ENCODE measurements at places on chromosomes 12 and 14.

DNA sequence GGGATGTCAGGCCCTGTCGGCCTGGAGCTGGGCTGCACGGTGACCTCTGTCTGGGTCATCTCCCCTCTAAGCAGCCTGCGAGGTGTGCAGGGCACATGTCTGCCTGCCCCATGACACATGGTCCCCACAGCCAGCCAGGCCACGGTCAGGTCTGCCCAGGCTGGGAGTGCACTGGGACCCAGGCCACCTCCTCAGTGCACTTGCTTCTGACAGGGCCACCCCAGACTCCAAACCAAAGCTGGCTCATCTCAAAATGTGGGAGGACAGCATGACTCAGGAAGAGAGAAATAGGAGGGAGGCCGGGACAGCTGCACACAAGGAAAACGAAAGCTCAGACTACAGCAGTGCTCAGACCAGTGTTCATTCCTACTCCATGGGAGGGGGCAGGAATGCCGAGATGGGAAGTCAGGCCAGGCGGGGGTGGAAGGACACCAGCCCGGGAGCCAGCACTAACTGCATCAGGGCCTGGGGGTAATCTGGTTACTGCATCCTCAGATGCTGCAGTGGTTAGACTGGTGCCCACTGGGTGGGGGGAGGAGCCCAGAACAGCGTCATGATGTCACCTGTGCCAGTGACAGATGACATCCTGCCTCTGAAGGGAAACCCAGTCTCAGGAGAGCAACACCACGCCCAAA, 4.0 kb downstream of the P2RX2 start:
- DNase-seq: no peak

DNA sequence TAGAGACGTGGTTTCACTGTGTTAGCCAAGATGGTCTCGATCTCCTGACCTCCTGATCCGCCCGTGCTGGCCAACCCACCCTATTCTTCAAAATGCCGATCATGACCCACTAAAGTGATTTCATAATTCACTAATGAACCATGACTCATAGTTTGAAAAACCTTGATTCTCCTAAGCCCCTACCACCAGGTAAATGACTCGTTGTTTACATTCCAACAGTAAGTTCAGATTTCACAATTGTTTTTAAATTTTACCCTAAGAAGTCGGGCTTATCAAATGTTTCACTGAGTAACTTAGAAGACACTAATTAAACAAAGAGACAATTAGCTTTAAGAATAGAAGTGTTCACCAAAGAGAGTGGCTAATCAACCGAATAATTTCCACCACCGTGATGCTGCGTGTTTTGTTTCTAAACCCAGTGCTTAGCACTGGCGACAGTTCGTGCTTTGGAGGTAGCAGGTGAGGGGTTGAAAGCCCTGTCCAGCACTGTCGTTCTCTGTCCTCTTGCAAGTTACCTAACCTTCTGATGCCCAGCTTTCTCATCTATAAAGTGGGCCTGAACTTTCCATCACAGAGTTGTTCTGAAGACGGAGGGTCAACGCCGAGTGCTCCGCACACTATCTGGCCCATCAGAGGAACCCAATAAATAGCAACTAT, 136.5 kb downstream of the NTF3 start:
- no peak for DNase-seq

DNA sequence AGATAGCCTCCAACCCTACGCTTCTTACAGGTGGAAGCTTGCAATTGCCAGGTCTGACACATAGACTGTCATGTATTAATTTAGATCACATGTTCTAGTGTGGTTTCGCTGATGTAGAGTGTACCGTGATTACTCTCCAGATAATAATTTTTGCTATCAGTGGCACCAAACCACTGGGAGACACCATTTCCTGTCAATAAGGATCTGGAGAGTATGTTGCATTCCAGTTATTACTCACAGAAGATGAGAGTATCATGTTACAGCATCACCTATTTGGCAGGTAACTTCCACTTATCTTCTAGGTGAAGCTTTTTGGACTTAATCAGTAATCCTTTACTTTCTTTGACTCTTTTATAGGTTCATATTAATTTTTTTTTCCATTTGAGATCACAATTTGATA, 147.2 kb downstream of the HELB start:
- DNase-seq: no peak

DNA sequence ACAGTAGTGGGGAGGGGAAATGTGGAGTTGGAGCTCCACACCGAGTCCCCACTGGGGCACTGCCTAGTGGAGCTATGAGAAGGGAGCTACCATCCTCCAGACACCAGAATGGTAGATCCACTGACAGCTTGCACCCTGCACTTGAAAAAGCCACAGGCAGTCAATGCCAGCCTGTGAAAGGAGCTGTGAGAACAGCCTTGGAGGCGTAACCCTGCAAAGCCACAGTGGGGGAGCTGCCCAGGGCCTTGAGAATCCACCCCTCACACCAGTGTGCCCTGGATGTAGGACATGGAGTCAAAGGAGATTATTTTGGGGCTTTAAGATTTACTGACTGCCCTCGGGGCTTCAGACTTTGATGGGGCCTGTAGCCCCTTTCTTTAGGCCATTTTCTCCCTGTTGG, 12.5 kb downstream of the CTSG start:
- DNase-seq: no peak

GRCh38 chr12:124727922-124728321, 135.7 kb downstream of the SCARB1 start:
- peak; percentile 43 for DNase-seq

DNA sequence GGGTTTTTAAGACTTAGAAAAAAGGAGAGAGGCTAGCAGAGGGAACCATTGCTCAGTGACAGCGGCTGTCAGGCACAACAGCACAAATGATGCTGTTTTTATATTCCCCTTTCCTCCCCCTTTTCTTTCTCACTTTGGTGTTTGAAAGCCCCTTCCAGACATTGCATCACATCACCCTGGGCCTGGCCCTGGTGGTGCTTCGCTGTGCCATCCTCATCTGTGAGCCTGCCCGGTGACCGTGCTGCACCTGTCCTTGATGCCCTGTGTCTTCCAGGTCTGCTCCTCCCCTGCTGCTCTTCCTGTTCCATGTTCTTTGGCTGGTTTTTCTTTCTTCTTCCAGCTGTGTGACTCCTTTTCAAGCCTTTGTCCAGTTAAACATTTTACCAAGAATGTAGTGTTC, 24.8 kb downstream of the KLC1 start:
- no peak for DNase-seq

DNA sequence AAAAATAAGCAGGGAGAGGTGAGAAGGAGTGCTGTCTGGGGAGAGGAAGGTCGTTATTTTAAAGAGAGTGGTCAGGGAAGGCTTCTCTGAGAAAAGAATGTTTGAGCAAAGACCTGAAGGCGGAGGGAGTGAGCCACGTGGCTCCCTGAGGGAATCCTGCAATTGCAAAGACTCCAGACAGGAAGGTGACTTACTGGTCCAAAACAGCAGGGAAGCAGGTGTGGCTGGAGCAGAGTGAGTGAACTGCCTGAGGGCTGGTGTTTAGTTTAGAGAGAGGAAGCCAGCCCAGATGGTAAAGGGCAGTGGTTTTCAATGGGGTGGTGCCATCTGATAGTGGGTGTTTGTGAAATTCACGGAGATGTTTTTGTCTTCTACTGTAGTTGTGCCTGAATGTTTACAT, 58.8 kb upstream of the LTA4H start:
- DNase-seq: no peak
